ENCODE measurements at places on chromosomes 3 and 15.

GRCh38 chr3:147361454-147362420, 44.6 kb downstream of the ZIC4 start:
- no peak for DNase-seq

DNA sequence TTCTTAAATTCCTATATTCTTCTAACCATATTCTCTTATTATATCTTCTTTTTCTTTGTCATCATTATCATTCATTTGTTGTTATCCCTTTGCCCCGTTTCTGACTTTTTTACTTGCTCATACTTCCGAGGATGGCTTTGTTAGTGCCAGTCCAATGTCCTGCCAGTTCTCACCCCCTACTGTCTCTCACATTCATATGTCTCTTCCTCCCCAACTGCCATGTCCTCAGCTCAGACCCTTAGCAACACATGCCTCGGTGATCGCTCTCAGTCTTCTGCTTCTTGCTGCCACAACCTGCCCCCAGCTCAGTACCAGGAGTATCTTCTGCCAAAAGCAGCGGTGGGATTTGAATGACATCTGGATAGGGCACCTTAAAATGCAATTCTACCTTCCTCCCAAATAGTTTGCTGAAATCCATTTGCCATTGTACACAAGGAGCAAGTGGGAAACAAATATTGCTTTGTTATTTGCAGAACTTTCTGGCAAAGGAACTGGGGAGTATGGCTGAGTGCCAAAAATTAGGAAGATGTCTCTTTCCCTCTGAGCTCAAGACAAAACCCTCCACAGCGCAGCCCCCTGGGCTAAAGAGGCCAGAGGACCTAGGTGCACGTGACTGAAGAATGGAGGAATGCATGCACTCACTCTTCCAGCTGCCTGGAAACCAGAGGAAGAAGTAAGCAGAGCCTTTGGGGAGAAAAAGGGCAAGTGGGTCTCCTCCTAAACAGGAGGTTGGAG, 57.7 kb upstream of the CTNNB1 start:
- DNase-seq: no peak

DNA sequence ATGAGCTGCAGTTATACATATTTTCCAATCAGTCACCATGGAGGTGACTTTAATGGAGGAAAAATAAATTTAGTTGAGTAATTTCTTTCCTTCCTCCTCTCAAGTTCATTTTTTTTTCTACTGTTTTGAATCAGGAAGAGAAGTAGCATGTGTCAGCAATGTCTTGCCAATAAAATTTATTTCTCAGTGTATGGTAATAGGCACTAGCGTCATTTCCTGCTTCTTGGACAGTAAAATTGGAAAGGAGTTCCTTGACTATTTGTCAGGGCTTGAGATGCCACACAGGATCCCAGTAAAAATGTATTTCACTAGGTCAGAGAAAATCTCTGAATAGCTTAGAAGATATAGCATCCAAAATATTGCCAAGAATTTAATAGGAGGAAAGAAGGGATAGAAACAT, 605.9 kb downstream of the ROBO1 start:
- no peak for DNase-seq

DNA sequence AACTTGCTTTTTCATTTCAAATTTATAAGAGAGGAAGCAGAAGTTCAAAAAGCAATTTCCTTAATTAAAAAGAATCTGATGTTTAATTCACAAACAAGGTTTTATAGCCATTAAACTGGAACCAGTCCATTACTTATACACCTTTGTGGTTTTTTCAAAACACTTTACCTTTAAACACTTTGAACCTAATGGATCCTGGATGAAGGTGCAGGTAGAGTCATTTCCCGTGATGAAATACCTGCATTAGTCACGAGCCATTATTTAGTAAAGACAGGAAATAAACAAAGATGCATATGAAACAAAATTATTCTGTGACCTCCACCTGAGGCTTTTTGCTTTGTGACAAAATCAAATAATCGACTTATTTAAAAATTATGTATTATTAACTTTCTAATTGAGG, 341.7 kb upstream of the UBE2E2 start:
- DNase-seq: no peak

DNA sequence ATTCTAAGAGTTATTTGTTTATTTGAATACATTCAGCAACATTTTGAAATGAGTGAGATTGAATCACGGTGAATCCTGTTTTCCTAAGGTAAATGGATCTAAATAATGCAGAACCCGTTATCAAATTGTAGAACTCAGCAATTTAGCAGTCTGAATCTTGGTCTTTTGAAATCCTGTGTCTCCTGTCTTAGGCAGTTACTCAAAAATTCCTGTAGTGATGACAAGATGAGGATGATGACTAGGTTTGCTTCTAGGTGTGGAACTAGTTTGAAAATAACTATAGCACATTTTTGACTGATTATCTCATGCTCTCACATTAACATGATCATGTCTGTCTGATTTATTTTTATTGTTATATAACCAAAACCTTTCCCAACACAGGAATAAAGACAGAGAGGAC, 115.0 kb downstream of the RAP2B start:
- no peak for DNase-seq

DNA sequence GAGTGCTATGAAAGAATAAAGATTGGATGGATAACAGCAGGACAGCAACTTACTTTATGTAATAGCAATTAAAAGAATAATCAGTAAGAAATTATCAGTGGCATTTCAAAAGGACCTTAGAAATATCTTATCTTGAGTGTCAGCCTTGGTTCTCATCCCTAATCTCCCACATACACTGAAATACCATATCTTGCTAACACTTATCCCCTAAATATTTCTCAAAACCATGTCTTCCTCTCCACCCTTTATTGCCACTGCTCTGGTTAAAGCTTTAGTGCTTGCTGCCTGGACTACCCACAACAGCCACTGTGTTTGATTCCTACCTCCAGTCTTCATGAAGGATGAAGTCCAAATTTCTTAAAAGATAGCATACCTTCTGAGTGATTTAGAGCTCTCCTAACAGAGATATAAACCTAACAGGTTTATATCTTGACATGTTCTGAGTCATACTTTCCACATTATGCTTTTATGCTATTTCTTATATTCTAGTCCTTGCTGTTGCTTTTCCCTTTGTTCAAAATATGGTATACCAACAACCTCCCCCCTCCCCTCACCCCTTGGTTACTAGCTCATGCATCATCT, 202.8 kb downstream of the RSRC1 start:
- DNase-seq: no peak

GRCh38 chr3:194382892-194383223, 13.3 kb upstream of the LRRC15 start:
- DNase-seq: no peak

DNA sequence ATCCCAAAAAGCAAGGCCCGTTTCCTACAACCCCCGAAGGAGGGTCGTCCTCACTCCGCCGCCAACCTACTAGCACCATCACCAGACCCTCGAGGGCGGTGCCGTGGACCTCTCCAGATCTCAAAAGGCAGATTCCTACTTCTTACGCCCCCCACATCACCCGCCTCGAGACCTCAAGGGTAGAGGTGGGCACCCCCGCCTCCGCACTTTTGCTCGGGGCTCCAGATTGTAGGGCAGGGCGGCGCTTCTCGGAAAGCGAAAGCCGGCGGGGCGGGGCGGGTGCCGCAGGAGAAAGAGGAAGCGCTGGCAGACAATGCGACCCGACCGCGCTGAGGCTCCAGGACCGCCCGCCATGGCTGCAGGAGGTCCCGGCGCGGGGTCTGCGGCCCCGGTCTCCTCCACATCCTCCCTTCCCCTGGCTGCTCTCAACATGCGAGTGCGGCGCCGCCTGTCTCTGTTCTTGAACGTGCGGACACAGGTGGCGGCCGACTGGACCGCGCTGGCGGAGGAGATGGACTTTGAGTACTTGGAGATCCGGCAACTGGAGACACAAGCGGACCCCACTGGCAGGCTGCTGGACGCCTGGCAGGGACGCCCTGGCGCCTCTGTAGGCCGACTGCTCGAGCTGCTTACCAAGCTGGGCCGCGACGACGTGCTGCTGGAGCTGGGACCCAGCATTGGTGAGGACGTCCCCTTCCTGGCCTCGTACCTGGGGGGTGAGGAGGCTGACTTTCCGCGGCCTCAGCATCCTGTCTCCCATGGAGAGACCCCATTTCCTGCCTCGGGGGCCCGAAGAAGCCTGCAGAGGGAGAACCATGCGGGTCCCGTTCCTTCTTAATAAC, at the start of gene MYD88:
Gene MYD88, plus strand, starts transcription at position 313 of the 842 bp plus-strand sequence. Its CDS starts 40 bp downstream, at position 353.
- DNase-seq: peak; percentile 79

DNA sequence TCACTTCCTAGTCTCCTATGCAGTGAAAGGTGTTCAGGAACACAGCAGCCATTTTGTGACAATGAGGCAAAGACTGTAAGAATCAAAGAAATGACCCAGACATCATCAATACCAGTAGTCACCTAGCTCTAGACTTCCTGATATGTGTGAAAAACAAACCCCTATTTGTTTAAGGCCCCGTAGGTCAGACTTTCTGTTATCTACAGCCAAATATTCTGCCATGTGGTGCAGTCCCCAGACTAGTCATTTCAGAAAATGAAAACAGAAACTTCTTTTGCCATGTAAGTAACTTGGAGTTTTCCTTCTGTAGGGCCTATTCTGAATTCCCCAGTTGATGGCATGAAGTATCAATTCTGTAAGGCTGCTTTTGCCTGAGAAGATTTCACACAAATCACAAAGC, 181.7 kb upstream of the SNTN start:
- DNase-seq: no peak

GRCh38 chr15:40087068-40087810, 21.4 kb downstream of the BMF start:
- no peak for DNase-seq

DNA sequence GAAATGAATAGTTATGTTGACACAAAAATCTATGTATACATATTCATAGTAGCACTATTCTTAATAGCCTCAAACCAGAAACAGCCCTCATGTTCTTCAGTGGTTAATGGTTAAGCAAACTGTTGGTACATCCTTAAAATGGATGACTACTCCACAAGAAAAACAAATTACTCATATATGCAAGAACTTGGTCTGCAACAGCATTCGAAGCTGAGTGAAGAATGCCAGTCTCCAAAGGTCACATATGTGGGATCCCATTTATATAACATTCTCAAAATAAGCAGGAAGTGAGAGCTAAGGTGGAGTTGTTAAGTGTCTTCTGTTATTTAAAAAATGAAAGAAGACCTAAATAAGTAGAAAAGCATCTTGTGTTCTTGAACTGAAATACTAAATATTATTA, 365.7 kb downstream of the GABRG3 start:
- no peak for DNase-seq

- DNase-seq: no peak
Observed at GRCh38 chr3:71681224-71681668, 44.0 kb downstream of the EIF4E3 start.

DNA sequence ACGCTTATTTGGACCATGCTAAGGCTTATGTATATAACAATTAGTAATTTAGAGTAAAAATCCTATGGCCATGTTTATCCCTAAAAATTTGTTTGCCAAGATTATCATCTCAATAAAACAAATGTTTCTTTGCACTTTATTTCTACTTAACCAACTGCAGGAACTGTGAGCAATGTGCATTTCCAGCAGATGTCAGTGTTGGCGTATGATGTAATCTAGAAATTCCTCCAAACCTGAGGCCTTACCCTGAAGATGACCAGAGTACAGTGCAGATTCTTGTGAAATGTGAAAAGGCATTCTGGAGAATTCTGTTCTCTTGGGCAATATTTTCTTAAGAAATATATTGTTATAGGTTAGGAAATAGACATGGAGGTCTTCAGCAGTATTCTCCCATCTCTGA, 205.9 kb downstream of the MBNL1 start:
- DNase-seq: no peak

- DNase-seq: no peak
Observed at GRCh38 chr3:18252578-18252977, 172.6 kb downstream of the SATB1 start.

DNA sequence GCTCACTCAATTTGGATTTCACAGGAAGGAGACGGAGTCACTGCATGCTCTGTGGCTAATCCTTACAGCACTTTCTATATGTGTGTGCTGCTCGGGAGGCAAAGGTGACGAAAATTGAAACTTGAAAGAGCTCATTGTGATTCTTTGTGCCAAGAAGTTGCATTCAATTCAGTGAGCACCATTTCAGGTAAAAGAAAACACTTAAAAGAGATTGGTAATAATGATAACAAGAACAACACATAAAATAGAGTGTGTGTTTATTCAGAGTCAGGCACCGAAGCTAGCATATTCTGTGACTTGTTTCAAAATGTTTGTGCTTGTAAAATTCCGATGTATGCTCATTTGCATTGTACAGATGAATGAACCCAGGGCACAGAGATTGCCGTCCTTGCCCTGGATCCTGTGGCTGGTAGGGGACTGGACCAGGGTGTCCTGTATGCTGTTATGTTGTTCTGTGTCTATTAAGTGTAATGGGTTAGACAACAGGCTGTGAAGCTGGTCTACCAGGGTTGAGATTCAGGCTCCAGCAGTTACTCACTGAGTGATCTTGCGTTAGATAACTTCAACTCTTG, 193.3 kb upstream of the PROK2 start:
- no peak for DNase-seq

- no peak for DNase-seq
Observed at GRCh38 chr3:14077310-14077709, 47.4 kb downstream of the CHCHD4 start.

All from memory B cell (primary cell).